ENCODE measurements at places on chromosomes 6 and 20.
A peak's percentile ranks its signal among the peaks of the same experiment; 100 is the strongest.

GRCh38 chr6:49468042-49468441 is 4.9 kb downstream of the CENPQ start:
- DNase-seq = no peak

DNA sequence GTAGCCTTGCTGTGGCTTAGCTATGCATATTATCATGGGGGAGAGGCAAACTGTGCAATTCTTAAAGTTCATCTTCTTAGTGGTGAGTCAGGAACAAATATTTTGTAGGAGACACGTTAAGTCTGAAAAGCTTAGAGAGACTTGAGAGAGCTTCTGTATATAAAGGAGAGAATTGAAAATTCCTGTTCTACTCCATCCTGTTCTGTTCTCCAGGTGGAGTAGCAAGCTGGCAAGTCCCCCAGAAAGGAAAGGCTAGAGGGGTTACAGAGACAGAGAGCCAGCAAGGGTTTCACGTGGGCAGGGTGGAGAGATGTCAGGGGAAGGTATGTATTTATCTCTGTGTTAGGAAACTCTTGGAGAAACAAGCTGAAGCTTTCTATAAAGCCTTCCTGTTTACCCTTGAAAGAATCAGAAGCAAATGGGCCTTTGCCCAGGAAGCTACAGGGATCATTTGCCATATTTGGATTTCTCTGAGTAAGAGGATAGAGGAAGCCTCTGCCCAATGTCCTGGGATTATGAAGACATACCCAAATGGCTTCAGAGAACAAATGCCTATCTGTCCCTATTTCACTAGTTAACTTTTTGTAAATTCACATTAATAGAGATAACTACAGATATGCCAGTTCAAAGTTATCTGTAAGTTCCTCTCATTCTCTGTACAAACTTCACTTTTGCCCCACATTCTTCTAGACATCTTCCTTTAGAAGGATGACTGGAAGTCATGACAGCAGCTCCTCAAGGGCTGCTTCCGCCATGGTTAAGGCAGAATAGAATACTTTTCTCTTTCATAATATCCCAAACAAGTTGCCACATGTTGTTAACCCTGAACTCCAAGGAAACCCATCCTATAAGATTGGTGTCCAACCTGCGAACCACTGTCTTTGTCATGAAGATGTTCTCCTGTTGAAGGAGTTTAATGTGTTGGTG is 126.7 kb upstream of the NEDD9 start:
- DNase-seq = no peak

- DNase-seq = no peak
Observed at GRCh38 chr6:119205911-119206618, 127.6 kb upstream of the FAM184A start.

GRCh38 chr6:86511962-86512361 is 425.4 kb upstream of the HTR1E start:
- no peak for DNase-seq

- DNase-seq = no peak
Observed at GRCh38 chr6:103167345-103168071, 1692.2 kb downstream of the HACE1 start.

GRCh38 chr6:43368259-43369160 is 937 bp downstream of the ZNF318 start:
- DNase-seq = no peak

DNA sequence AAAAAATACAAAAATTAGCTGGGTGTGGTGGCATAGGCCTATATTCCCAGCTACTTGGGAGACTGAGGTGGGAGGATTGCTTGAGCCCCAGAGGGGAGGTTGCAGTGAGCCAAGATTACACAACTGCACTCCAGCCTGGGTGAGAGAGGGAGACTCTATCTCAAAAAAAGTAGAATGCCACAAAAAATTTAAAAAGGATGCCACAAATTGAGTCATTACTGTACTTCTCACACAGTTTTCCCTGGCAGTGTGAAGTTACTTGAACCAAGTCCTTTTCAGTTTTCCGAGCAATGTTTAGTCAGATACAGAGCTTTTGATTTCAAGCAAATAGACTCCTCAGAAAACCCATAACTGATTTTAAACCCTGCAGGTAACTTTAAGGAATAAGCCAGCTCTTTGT is 53.3 kb downstream of the TNFRSF21 start:
- no peak for DNase-seq

- no peak for DNase-seq
Observed at GRCh38 chr6:169650241-169650958, 51.4 kb downstream of the WDR27 start.

DNA sequence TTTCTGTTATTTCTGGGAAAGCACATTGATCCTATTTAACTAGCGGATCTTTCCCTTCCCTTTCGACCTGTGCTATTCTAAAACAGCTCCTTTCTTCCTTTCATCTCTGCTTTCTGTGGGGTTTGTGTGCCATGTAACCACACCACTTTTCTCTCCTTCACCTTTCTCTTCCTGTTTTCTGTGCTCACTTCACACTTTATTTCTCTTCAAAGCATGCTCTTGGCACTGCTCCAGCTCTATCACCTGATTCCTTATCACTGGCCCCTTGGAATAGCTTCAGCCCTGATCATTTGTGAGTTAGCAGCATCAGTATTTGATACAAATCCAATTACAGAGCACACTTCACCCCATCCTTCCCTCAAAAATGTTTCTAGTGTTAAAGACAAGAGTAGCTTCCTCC is 8.1 kb upstream of the METTL24 start:
- DNase-seq = no peak

- peak; percentile 89 for DNase-seq
Observed at GRCh38 chr20:35454881-35455609, at the start of gene CEP250. TSS of gene CEP250 (plus strand) at chr20:35455598. CDS start at chr20:35462368, 6,770 bp downstream.

DNA sequence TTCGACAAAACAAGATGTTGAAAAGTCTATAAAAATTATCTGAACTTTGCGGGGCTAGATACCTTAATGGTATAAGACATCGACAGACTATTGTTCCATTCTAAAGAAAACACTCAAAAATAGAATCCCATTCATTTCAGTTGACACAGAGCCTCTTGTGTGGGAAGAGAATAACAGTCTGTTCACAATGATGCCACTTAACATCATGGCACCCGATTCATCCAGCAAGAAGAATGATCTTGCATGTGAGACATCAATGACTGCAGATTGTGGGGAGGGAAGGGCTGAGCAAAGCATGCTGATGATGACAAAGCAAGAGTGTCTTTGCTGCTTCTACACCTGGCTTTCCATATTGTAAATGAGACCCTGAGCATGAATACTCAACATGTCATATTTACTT is 49.7 kb upstream of the ARMH2 start:
- DNase-seq = no peak

DNA sequence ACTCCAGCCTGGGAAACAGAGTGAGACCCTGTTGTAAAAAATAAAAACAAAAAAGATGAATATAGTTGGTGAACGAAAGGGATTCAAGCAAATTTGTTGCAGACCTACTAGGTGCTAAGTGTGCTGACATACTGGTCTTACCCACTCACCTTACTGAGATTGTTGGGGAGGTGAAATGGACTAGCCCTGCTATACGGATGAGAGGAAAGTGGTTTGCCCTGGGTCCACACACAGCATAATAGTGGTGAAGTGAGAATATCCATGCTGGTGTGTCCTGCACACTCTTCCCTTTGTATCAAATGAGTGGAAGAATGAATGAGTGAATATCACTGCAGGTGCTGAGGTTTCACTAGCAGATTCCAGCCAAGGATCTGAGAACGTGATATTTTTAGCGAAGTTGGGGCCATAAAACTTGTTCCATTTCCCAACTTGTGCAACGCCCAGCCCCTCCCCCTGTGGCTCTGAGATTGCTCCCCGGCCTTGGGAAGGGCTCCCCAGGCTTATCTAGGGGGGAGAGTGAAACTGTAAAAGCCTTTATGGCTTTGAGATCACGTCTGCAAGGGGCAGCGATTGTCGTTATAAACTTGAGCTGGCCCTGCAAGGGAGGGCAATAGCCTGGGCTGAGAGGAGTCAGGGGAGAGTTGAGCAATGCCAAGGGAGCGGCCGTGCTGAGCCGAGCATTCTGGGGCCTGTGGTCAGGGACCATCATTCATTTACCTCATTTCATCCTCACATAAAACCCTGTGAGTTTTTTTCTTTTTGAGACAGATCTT is 33.2 kb upstream of the TTPAL start:
- no peak for DNase-seq

DNA sequence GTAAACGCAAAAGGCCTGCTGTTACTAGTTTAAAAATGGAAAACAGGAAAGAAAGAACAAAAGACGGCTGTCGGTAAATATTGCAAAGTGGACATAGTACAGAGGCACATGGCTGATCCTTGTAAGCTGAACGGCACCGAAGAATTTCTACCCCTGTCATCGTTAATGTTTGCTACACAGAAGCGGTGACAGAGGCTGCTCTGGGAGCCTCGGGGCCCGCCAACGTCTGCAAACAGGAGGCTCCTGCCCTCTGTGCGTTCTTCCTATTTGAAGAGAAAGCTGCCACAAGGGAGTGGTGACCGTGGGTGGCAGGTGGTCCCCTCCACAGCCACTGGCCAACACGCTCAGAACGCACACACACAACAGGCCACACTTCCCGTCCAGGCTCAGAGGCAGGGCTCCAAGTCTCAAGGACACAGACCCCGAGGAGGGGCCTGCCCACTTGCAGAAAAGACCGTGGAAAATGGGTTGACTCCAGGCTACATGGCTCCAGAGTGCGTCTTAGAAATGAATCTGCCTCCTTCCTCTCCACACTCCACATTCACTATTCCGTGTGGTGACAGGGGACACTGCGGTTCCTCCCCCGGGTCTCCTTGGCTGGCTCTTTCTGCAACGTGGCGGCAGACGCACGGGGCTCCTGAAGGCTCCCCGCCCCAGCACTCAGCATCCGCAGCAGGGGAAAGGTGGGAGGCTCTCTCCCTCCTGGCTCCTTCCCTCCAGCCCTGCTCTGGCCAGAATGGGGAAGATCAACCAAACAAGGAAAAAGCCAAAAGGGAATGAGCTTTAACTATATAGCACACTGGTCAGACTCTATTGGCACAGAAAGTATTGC is 64.5 kb downstream of the GMPR start:
- DNase-seq = no peak

DNA sequence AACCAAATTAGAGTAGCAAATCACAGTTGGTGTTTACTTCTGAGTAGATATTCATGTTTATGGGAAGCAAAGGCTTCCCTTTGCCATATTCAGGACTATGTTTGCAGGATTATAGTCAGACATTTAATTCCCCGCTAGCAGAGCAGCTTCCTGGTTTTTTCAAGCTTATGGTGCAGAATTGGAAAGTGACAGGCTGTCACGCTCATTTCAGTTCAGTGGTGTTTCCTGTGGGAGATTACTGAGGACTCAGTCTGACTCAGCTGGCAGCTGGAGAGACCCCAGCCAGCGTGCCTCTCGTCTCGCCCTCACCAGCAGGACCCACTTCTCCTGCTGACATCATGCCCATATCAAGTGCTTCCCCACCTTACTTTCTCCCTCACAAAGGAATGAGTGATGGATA is 85.1 kb downstream of the LYRM2 start:
- no peak for DNase-seq

GRCh38 chr6:39273406-39273821 is 40.8 kb downstream of the KCNK17 start:
- no peak for DNase-seq

- DNase-seq = no peak
Observed at GRCh38 chr6:5619249-5619648, 357.9 kb downstream of the FARS2 start.

- DNase-seq = no peak
Observed at GRCh38 chr6:50143011-50143719, 93.4 kb upstream of the DEFB112 start.

GRCh38 chr20:44848254-44849015 is 37.1 kb upstream of the YWHAB start:
- no peak for DNase-seq

- no peak for DNase-seq
Observed at GRCh38 chr6:166313255-166314070, 5.3 kb upstream of the PRR18 start.

GRCh38 chr20:17673084-17673483 is 9.0 kb downstream of the RRBP1 start:
- no peak for DNase-seq

GRCh38 chr6:126632271-126632670 is 292.4 kb downstream of the CENPW start:
- DNase-seq = no peak

- DNase-seq = no peak
Observed at GRCh38 chr6:7268362-7268761, 44.6 kb downstream of the SSR1 start.
